ENCODE measurements at places on chromosomes 1 and 21.

GRCh38 chr1:165069829-165070228 lies 286.7 kb downstream of the LMX1A start:
- DNase-seq: peak; percentile 73

- peak; percentile 17 for DNase-seq
Measured at GRCh38 chr1:229848752-229849677, 218.0 kb upstream of the GALNT2 start.

GRCh38 chr1:12458571-12458970 lies 159.4 kb downstream of the DHRS3 start:
- DNase-seq: no peak

DNA sequence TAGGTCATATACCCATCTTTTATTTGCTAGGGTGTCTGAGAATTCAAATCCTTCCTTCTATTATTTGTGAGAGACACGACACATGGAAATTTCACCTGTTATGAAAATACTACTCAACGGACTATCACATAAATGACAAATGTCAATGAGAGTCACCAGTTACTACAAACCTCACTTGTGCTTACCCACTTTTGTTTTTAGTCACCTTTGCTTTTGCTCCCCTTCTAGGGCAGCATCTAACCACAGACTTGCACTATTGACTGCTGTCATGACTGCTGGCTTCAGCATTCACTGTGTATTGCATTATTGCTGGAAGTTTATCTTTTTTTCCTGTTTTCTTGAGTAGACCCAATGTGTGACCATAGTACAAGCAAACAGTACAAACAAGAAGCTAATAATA lies 1048.0 kb downstream of the PLA2G4A start:
- no peak for DNase-seq

DNA sequence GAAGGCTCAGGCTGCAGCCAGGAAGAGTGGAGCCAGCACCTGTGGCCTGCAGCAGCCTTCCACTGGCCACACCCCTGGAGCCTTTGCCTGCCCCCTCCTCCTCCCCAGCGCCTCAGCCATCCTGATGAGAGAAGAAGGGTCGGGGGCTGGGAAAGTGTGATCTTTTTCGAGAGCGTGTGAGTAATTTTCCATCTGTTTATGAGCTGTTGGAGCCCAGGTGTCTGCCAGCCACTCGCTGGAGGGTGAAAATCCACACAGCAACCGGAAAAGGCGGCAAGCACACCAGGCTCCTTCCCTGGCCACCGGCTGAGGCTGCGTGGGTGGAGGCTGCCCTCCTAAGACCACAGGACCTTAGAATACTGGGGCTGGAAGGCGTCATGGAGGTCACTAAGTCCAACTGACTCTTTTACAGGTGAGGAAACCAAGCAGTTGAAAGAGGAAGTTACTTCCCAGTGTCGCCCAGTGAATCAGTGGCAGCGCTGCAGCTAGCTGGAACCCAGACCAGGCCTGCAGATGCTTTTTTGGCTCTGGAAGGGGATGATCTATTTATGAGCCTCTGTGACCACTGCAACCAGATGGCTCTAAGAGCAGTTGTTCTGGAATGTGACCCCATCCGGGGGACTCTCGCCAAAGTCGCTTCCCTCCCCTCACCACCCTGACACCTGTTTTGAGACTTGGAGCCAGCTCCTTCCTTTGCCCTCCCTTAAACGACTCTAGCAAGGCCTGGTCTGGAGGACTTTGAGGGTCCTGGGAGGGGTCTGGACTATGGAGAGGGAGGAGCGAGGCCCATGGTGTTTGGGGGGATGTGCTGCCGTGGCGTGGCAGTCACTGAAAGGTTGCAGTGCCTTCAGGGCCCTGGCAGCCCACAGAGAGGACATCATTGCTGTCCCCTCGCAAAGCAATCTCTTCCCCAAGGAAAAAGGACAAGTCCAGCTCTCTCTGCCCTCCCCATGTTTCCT lies 54.5 kb downstream of the LGR6 start:
- no peak for DNase-seq

DNA sequence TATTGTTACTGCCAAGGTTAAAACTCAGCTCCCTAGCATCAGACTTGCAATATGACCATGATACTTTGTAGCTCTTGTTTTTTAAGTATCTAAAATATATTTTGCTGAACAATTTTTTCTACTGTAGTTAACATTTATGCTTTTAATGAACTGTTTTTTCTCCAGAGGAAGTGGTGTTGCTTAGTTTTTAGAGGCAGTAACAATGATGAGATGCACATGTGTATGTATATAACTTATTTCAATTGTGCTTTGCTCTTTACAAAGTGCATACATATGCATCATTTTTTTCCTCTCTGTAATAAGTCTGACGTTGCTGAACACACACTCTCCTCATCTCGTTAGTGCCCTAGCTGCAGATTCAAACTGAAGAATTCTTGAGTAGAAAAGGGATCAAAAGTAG lies 418.8 kb downstream of the ZP4 start:
- no peak for DNase-seq

GRCh38 chr1:157097692-157098091 lies 1.9 kb downstream of the ETV3L start:
- DNase-seq: no peak

GRCh38 chr1:203323587-203323986 lies 18.3 kb downstream of the BTG2 start:
- no peak for DNase-seq

DNA sequence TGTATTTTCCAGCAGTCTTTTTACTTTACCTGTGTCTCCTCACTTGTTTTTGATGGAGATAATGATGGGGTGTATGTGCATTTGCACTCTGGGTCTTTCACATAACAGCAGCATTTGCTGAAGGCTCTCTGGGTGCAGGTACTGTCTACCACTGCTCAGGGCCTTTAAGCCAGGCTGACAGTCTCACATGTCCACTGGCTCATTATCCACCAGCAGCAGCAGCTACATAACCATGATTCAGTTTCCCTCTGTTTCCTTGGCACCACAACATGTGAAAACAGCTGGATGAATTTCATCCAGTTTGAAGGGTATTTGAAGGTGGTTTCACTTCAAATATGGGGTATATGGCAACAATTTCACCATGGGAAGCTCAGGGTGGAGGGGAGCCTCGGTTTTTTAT lies 41.2 kb upstream of the ROR1 start:
- no peak for DNase-seq

GRCh38 chr1:96370757-96371156 lies 350.8 kb upstream of the PTBP2 start:
- DNase-seq: no peak

DNA sequence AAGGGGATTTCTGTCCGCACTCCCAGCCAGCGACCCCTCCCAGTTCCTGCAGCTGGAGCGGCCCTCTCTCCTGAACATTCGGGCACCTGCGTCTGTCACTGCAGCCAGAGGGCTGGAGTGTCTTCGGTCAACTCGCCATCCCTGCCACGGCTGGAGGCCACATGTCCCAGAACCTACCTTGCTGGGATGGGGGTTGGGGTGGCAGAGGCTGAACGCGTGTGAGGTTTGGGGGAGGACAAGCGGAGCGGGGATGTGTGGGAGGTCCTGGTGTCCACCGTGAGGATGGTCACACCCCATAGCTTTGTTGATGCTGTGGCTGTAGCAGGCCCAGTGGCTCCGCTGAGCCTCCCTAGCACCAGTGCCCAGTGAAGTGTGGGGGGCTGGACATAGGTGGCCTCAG lies 14.8 kb upstream of the C1orf174 start:
- DNase-seq: no peak

DNA sequence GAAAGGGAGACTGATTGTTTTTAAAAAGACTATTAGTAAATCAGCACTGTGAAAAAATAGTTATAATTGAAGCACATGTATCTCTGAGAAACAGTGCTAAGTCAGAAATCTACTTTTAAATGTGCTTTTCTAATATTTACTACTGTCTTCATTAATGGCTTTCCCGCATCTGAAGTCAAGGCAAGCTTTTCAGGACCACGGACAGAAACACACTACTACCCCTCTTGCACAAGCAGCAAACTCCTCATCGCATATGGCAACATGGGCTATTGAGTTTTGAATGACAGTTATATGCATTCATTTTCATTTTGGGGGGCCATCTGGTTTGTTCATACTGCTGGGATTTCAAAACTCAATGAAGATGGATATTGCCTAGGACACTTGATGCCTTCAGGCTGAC lies 433.4 kb upstream of the CAMK1G start:
- no peak for DNase-seq

DNA sequence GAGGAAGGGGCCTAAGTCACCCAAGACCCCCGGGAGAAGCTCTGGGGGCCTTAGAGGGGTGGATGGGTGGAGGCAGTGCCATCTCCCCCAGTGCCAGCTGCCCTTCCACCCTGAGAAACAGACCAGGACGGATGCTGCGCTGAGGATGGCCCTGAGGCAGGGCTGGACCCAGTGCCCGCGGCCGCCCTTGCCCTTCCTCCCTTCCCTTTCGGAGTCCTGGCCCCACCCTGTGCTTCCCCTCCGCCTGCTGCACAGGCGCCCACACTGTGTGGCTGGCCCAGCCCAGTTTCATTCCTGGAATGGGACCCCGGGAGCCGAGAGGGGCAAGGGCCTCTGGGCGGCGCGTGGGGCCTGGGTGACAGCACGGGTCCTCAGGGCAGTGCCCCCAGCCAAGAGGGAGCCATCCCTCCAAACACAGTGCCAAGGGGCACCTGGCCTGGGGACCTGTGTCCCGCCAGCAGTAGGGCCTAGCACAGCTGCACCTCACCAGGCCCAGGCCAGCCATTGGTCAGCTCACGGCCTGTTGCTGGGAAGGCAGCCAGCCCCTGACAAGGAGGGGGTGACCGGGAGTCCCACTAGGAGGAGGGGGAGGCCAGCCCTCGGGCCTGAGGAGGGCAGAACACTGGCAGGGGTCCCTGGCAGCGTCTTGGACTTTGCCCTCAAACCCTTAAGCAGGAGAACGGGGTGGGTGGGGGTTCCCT lies 13.4 kb upstream of the SKI start:
- DNase-seq: no peak

GRCh38 chr1:86296305-86297205 lies 99.6 kb downstream of the ODF2L start:
- no peak for DNase-seq

Measured in SHP77 (cell line).